Thymus (tissue), 14 donors: ENCODE measurements at places on chromosomes 2 and 18. TPM values are rescaled to one million over a fixed set of nuclear protein-coding genes. Genes with fewer than 3 reads are reported as not detected.

DNA sequence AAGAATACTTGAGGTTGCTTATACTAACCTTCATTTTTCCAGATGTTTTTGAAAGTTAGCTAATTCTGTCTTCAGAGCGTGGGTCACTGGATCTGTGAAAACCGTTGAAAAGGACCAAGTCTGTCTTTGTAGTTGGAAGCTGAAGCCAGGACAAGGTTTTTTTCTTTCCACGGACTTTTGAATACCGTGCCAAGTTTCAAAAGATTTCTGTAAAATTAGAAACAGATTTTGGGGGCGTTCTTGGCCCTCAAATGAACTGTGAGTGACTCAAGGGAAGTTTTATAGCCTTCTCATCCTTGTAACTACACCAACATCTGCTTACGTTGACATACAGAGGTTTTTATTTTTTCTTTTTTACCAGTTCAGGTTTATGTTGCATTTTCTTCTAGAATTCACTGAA, at the start of gene FAP:
TSS of gene FAP (minus strand) at position 152 of the 400 bp plus-strand sequence. CDS start at position 34, 118 bp downstream.
- no peak for DNase-seq

The RAX gene
- under 0.01 TPM for total RNA-seq

GRCh38 chr2:14551069-14551468, 81.4 kb upstream of the LRATD1 start:
- no peak for DNase-seq

GRCh38 chr2:197675711-197676188, 363 bp upstream of the RFTN2 start:
- no peak for DNase-seq

DNA sequence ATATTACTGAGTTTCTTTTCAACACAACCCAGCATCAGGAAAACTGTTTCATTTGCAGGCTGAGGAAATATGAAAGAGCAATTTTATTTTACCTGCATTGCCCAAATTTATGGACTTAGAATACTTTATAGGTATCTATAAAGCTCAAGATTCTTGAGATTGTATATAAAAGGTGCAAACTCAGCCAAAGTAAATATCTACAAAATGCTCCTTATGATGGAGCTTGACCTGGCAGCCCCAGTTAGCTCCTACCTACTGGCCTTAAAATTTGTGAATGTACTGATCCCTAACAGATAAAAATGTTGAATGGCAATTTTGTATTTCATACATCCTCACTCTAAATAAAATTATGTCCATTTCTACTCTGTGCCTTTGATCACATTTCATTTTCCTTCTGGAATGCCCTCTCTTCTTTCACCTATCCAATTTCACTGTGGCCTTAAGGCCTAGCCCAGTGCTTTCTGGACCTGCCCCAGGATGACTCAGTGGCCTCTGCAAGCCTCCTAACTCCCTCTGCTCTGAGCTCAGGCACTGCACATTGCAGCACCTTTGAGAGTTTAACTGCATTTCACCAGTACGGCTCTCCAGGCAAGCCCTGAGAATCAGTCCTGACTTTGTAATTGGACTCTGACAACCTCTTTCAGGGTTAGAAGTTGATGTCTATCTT, 125.9 kb downstream of the ANTXR1 start:
- no peak for DNase-seq

DNA sequence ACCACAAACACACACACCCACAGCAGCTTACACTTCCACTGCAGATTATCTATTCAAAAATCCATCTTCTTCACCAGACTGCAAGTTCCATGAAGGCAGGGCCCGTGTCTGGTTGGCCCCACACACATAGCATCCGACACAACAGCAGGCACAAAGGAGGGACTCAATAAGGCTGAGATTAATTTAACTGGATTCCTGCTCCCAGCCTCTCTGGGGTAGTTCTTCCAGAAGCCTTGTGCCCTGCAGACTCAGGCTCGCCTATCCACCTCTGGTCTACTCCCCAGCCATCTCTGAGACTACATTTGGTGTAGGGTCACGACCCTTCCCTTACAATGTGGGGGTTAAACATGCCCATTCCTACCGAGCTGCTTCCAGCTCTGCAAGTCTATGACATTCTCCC, 57.7 kb downstream of the TRABD2A start:
- DNase-seq = no peak
